ENCODE measurements at places on chromosomes 4 and X.

DNA sequence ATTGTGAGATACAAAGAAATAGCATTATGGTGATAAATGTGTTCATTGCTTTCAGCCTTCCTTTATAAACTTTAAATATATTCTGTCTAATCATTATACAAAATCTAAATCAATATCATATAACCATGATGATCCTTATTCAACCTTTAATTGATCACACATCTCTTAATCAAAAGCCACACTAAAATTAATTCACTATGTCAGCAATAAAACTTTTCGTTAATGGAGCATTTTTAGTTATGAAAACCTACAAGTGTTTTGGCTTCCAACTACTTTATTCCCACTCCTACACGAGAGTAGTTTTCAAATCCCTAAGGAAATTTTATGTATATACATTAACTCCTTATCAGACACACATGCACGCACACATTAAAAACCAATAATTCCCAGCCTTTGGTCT is 530.2 kb downstream of the KCTD8 start:
- DNase-seq: no peak

- no peak for DNase-seq
Observed at GRCh38 chrX:150198776-150199175, 164.3 kb upstream of the MAMLD1 start.

- no peak for DNase-seq
Observed at GRCh38 chrX:73913580-73913979, 350.6 kb downstream of the CHIC1 start.

DNA sequence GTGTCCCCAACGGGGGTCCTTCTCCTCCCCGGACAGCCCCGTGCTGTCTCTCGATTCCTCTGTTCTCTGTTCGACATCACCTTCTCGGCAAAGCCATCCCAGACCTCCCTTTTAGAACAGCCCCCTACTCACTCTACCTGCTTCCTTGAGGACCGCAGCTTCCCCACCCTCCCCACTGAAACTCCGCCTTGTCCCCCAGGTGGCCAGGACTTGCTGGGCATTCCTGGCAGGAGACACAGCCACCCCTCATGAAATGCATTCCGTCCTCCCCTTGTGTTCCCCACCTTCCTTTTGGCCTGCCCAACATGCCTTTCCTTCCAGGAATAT is 34.8 kb upstream of the GPR78 start:
- no peak for DNase-seq

GRCh38 chr4:113678641-113679040 is 82.9 kb downstream of the CAMK2D start:
- DNase-seq: no peak

DNA sequence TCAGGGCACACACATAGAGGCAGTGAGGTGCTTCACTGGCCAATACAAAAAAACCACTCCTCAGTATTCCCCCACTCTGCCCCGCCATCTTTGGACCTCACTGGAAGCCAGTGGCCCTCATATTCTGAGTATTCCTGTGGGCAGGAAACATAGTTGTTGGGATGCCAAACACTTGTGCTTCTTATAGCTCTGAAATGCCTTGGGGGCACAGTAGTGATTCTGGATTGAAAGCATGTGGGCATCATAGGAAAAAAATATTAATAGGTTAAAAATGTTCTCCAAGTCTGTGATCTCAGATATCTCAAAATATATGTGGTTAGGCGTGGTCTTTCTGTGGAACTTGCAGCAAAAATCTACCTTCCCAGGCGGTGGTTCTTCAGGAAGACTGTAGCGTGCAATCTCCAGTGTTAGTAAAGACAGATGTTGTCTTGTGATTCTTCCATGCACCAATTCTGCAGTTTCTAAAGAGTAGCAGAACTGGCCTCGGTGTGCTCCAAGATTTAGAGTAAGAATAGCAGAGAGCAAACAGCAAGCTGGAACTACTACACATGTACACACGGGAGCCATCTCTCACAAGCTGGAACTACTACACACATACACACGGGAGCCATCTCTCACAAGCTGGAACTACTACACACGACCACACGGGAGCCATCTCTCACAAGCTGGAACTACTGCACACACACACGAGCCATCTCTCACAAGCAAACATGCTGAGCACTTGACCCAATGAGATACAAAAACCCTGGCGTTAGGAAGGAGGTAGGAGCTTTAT is 8.0 kb upstream of the TENM3 start:
- DNase-seq: no peak

DNA sequence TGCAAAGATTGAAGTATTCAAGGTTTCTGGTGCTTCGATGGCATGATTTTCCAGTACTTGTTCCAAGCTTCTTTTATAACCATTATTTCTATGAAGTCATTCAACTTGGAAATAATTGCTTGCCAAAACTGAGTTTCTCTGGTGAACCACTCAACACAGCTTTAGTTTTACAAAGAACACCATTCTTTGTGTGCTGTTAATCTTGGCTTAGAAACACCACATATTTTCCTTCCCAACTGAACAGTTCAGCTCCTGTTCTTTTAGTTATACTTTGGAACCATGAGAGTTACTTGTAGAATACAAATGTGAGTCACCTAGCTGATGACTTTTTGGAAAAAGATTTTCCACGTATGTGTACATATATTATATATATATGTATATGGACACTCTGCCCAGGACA is 32.7 kb downstream of the TMEM47 start:
- no peak for DNase-seq

DNA sequence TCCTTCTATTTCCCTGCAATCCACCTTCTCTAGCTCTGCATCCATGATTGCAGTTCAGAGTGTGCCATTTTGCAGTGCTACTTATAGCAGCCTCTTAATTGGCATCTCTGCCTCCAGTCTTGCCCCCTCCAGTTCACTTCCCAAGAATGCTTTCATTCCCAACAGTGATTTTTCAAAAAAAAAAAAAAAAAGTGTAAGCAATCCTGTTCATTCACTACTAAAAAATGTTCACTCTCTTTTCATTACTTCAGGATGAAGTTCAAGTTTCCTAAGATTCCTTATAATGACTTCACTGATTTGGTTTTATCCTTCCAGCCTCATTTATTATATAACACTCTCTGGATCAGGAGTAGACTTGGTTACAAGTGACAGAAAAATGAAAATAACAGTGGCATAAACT is 124.7 kb upstream of the LNX1 start:
- DNase-seq: no peak

DNA sequence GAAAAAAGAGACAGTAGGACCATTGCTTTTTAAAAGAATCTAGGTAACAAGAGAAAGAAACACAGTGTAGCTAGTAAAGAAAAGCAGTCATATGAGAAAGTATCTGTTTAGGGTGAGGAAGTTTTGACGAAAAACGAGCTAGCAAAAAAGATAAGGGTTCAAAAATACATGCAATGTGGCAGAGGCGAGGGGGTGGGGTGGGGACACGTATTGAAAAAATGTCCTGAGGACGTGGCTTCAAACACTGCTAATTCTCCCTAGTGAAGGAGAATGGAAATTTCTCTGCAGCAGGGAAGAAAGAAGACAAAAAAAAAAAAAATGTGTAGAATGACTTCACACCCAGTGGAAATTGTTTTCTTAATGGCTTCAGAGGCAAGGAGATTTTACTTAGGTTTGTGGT is 856.4 kb upstream of the INTU start:
- DNase-seq: no peak

DNA sequence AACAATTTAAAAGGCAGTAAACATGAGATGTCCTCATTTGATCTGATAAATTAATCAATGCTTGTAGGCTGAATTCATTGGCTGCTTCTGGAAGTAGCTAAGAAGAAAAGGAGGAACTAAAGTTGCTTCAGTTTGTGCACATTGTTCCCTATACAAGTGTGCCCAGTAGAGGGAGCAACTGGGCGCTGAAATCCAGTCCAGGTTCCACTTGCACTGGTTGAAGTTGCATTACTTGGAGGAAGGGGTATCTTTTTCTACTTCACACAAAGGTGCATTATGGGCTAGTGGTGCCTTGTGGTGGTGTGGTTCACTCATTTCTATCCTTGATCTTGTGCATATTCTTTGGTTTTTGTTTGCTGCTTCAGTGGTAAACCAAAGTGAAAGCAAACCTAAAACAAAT is 67.9 kb upstream of the SOX3 start:
- DNase-seq: peak; percentile 24

GRCh38 chrX:42189576-42189975 is 266.2 kb upstream of the CASK start:
- no peak for DNase-seq

- DNase-seq: no peak
Observed at GRCh38 chrX:101450085-101450484, 35.2 kb upstream of the ARMCX4 start.

- peak; percentile 24 for DNase-seq
Observed at GRCh38 chrX:13742397-13743176, 8.0 kb downstream of the OFD1 start.

DNA sequence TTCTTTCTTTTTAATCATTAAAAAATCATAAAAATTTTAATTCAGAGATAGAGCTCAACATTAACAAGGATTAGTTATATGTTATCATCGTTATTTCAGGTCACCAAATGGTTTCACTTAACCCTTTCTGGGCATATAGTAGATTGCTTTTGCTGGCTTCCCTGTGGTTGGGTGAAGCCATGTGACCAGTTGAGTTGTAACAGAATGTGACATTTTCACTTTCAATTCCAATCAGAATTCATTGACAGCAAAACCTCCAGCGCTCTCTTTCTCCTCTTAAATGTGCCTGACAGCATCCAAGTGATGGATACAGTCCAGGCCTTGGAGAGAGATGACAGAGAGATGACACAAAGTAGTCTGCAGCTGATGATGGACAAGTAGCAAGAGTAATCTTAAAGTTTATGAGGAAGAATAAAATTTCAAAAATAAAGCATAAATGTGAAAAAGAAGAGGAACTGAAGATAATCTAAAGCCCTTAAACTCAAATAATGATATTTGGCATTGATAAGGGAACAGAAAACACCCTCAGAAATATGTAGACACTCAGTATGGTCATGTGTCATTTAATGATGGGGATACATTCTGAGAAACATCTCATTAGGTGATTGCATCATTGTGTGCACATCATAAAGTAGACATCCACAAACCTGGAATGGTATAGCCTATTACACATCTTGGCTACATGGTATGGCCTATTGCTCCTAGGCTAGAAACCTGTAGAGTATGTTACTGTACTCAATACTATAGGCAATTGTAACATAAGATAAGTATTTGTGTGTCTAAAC is 92.3 kb upstream of the QRFPR start:
- DNase-seq: no peak

DNA sequence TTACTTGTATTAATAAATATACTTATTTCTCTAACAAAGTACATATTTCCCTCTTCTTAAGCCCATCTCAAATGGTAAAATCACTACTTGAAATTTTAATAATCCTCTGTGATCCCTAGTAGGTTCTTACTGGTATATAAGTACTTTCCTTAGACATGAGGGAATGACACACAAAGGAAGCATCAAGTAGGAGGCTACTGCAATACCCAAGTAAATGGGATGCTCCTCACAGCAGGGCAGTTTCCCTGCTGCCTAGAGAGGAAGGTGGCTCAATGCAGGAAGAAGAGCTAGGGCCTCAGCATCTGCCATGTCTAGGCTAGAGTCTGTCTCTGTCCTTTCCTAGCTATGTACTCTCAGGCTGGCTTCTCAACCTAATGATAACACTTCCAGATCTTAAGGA is 122.1 kb upstream of the DIPK2B start:
- DNase-seq: no peak

- no peak for DNase-seq
Observed at GRCh38 chr4:103498161-103499070, 221.4 kb downstream of the TACR3 start.

DNA sequence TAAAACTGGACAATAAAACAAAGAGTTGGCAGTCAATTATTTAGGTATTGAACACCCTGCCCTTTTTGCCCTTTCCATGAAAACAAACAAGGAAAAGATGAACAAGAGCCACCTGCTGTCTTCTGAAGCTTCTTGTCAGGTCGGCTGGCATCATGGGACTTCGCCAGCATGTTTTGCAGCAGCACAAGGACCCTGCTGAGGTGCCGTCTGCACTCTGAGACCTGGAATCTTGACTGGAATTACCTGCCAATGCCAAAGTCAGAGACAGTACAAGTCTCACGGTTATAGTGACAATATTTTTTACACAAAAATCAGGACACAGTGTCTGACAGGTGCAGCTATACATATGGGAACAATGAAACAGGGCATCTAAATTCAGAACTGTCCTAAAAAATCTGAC is 284.5 kb downstream of the GASK1B start:
- DNase-seq: no peak
